ENCODE measurements at places on chromosomes 1 and 21. TPM values are rescaled to one million over a fixed set of nuclear protein-coding genes. Genes with fewer than 3 reads are reported as not detected.

Gene RNU1-2
- 2,369 TPM for total RNA-seq

Gene NBPF20
- total RNA-seq = 0.82 TPM

Gene TMPRSS3
- 81.0 TPM for total RNA-seq

Gene AMY1B
- total RNA-seq = not detected

Gene OR2T10
- total RNA-seq = not detected

Gene USP16
- total RNA-seq = 44.1 TPM

Gene CCDC30
- total RNA-seq = 2.3 TPM

Gene LHX8
- not detected for total RNA-seq

Gene TMEM269
- 0.16 TPM for total RNA-seq

Gene GPATCH3
- 12.7 TPM for total RNA-seq

Gene INAVA
- not detected for total RNA-seq

Gene GREM2
- total RNA-seq = not detected

Gene MROH7
- total RNA-seq = 0.16 TPM

Gene CNIH3
- 0.94 TPM for total RNA-seq

Gene HCRTR1
- total RNA-seq = not detected

Gene FTCD
- total RNA-seq = 0.23 TPM

Gene GIPC2
- 0.09 TPM for total RNA-seq

Gene PLEKHN1
- 4.0 TPM for total RNA-seq

Gene BACH1
- total RNA-seq = 37.9 TPM

Gene AMPD1
- not detected for total RNA-seq

Gene SLC9C2
- not detected for total RNA-seq

Gene CEP104
- 35.4 TPM for total RNA-seq

Gene HHIPL2
- 0.16 TPM for total RNA-seq

Gene CCDC185
- total RNA-seq = not detected

Gene SDC3
- 0.46 TPM for total RNA-seq

Gene KCNJ15
- total RNA-seq = 0.60 TPM

Gene FCRL6
- total RNA-seq = not detected

Gene ETV3L
- not detected for total RNA-seq

Gene MRPL37
- 130 TPM for total RNA-seq

Gene GJA4
- not detected for total RNA-seq

Gene PBX1
- not detected for total RNA-seq

Gene BTBD19
- total RNA-seq = 19.8 TPM

Gene UBL4B
- not detected for total RNA-seq

Gene CASQ1
- 0.30 TPM for total RNA-seq

Gene INSRR
- 1.1 TPM for total RNA-seq

Gene LORICRIN
- not detected for total RNA-seq
